CD4-positive, alpha-beta memory T cell (primary cell): ENCODE measurements at places on chromosomes 7 and 10. TPM values are rescaled to one million over a fixed set of nuclear protein-coding genes. Genes with fewer than 3 reads are reported as not detected.
A peak's percentile ranks its signal among the peaks of the same experiment; 100 is the strongest.

GRCh38 chr7:32879460-32879859 lies 12.1 kb downstream of the KBTBD2 start:
- no peak for DNase-seq

The RNF32 gene
- 2.0 TPM for polyA plus RNA-seq

DNA sequence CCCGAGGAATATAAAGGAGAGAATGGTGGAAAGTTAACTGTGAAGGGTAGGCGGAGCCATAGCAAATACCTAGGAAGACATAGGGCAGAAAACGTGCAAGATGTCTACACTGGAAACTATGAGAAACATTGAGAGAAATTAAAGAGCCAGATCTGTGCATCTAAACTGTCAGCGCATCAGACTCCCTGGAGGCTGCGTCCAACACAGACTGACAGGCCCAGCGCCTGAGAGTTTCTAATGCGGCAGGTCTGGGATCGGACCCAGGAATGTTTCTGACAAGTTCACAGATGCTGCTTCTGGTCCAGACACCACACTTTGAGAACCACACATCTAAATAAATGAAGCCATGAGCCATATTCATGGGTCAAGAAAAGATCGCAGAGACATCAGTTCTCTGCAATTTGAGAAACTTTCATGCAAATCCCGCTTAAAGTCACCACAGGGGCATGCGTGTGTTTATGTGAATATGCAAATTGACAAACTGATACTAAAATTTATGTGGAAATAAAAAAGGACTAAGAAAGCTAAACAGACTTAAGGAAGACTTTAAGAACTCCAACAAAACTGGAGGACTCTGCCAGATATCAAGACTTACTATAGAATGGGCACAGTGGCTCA lies 38.8 kb downstream of the PROSER2 start:
- no peak for DNase-seq

- DNase-seq, result no peak
These were observed 28.6 kb downstream of the PARD3 start for GRCh38 chr10:34786464-34786863.

The AMZ1 gene
- polyA plus RNA-seq, result 0.15 TPM

The CUX1 gene
- 2.1 TPM for polyA plus RNA-seq

The SLC26A5 gene
- polyA plus RNA-seq, result not detected

DNA sequence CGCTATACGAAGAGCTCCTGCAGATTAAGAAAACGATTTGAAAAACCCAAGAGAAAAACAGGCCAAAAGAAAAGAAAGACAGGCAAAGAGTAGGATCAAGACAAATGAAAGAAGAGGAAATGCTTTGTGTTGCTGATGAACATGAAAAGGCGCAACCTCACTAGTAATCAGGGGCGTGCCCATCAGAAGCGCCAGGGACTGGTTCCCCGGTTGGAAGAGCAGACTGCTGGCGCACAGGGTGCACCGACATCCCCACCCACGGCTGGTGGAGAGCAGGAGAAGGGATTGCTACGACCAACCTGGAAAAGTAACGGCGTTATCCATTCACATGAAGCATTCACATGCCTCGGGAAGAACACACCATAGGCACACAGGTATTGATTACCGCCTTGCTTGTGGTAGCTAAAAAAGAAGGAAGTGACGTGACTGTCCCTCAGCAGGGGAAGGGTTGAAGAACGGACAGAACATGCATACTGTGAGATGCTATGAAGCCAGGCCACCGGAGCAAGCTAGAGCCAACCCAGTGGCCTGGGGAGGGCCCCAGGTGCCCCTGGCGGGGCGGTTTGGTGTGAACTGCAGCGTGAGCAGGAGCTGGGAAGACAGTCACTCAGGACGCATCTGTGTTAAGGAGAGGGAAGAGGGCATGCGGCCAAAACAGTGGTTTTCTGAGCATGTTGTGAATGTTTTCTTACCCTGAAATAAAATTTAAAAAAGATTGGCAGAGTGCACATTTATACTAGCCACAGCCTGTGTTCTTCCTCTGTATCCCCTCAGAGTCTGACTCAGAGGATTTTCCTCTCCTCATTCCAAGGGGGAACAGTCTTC lies 18.3 kb downstream of the AGAP3 start:
- DNase-seq, result peak; percentile 17

GRCh38 chr7:19754521-19755116 lies 18.8 kb downstream of the TMEM196 start:
- peak; percentile 26 for DNase-seq

GRCh38 chr10:93816123-93816747 lies 58.5 kb downstream of the LGI1 start:
- peak; percentile 16 for DNase-seq

The SORCS1 gene
- not detected for polyA plus RNA-seq

GRCh38 chr7:135333200-135333599 lies 99.6 kb downstream of the STRA8 start:
- DNase-seq, result no peak

The CRYGN gene
- polyA plus RNA-seq, result not detected

- no peak for DNase-seq
These were observed 29.0 kb upstream of the DAGLB start for GRCh38 chr7:6476596-6477317.

GRCh38 chr10:49143249-49143648 lies 9.4 kb upstream of the FAM170B start:
- no peak for DNase-seq

- no peak for DNase-seq
These were observed 89.0 kb downstream of the CH25H start for GRCh38 chr10:89118091-89118490.

GRCh38 chr10:73161079-73161478 lies 6.7 kb downstream of the ECD start:
- DNase-seq, result no peak

DNA sequence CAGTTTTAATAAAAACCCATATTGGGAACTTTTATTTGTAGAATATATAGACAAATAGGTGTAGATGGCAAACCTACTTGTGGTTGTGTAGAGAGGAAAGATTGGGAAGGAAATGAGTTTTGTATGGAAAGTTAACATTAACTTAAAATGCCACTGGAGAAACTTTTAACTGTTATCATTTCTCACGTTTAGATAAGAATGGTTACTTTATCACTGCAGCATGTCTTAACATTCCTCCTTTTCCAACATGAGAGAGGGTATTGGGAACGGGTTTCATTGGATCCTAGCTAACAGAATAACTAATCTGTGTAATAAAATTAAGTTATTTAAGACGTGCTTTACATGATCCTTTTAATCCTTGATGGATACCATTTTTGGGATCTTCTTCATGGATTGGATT lies 1.8 kb downstream of the LUC7L2 start:
- no peak for DNase-seq

The SDK1 gene
- polyA plus RNA-seq, result not detected

GRCh38 chr10:74071157-74071556 lies 73.2 kb downstream of the VCL start:
- DNase-seq, result no peak
